SK-N-SH (cell line): ENCODE measurements at places on chromosomes 12 and 14.
A peak's percentile ranks its signal among the peaks of the same experiment; 100 is the strongest.

DNA sequence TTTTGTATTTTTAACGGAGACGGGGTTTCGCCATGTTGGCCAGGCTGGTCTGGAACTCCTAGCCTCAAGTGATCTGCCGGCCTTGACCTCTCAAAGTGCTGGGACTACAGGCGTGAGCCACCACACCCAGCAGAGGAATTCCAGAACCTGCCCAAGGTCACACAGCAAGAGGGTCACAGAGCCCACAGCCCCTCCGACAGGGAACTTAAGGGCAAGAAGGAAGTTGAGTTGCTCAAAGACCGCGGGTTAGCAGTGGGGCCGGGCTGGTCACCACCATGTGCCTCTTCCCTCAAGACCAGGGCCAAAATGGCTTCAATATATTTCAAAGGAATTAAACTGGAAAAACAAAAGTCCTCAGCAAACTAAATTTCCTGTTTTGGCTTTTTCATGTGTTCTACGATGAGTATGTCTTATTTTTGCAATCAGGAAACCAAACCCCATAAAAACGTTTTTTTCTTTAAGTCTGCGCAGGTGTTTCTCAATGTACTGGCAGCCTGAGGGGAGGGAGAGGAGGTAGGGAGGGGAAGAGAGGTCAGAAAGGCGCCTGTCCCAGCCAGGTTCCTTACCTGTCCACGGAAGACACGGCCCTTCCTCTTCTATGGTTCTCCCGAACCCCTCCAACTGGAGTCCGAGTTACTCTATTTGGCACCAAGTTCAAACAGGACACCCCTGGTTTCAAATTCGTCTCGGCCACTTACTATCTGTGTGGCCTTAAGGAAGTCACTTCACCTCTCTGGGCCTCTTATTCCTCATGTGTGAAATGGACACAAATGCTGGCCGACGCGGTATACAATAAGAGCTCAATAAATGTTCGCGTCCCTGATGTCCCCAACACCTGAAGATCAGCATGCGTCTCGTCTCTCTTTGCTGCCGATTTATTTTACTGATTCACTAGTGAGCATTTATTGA, 778 bp downstream of the SLC8B1 start:
- no peak overlapping the region for H3K27ac ChIP-seq
- peak overlapping the region; percentile 63 for H3K4me3 ChIP-seq
- H3K27me3 ChIP-seq: no peaks in the 10 kb centered on the region
- H3K36me3 ChIP-seq: no peaks in the 10 kb centered on the region; the same call in 1 of the 2 replicates
- no peaks in the 10 kb centered on the region for H3K4me1 ChIP-seq

DNA sequence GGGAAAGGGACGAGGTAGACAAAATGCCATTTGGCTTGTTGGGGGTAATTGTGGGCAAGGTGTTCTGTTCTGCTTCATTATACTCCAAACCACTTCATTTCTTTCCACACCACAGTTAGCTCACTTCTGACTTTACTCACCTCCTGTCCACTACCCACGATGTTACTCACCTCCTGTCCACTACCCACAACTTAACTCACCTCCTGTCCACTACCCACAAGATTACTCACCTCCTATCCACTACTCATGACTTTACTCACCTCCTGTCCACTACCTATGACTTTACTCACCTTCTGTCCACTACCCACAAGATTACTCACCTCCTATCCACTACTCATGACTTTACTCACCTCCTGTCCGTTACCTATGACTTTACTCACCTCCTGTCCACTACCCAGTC, 10.1 kb upstream of the TWF1 start:
- DNase-seq: no peak
- no peak overlapping the region for H3K4me3 ChIP-seq
- H3K27me3 ChIP-seq: no peaks in the 10 kb centered on the region; the same call in 1 of the 2 replicates
- no peak overlapping the region for H3K27ac ChIP-seq

GRCh38 chr12:78612190-78612589, 252.4 kb upstream of the SYT1 start:
- H3K4me1 ChIP-seq: no peaks in the 10 kb centered on the region
- no peak for DNase-seq
- no peaks in the 10 kb centered on the region for H3K27me3 ChIP-seq
- no peak overlapping the region for H3K4me3 ChIP-seq
- H3K27ac ChIP-seq: no peak overlapping the region

- no peak overlapping the region; the same call in 1 of the 2 replicates for H3K27ac ChIP-seq
- no peak for DNase-seq
- H3K4me1 ChIP-seq: no peaks in the 10 kb centered on the region
These were observed 16.6 kb downstream of the MAP3K12 start for GRCh38 chr12:53482626-53483168.

DNA sequence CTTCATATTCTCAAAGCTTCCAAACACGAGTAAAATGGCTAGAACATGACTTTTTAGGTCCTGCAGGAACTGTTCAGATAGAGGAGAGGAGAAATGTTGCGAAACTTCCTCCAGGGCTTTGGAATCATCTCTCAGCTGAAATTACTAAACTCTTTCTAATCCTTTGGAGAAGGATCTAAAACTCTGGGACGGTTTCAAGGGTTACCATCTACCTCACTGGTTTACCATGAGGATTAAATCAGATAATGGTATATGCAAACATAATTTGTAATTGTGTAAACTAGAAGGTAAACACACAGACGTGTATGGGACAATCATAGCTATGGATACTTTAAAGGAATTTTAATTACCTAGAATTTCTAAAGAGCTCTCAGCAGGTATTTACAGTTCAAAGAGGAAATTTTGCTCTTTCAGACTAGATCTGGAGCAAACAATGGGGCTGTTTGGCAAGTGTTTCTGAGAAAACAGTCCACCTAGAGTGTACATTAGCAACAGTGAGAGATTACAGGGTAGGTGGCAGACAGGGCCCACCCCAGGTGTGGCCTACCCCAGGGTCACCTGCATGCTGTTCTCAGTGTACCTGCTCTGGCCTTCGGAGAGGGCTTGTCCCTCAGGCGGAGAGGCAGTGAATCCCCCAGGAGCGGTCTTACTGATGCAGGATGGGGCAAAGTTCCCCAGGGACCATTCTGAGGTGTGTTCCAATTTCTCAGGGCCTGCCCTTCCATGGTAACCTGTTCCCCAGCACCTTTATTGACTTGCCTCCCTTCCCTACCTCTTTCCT, 124.7 kb upstream of the MAX start:
- no peaks in the 10 kb centered on the region for H3K27me3 ChIP-seq
- H3K4me1 ChIP-seq: peaks cover 17% of the 10 kb centered on the region; the same call in 1 of the 2 replicates
- H3K4me3 ChIP-seq: no peak overlapping the region
- DNase-seq: no peak

- H3K36me3 ChIP-seq: no peaks in the 10 kb centered on the region
- no peak overlapping the region for H3K4me3 ChIP-seq
- H3K27ac ChIP-seq: no peak overlapping the region
- H3K4me1 ChIP-seq: no peaks in the 10 kb centered on the region
These were observed 31.5 kb upstream of the NUAK1 start for GRCh38 chr12:106170285-106170684.

DNA sequence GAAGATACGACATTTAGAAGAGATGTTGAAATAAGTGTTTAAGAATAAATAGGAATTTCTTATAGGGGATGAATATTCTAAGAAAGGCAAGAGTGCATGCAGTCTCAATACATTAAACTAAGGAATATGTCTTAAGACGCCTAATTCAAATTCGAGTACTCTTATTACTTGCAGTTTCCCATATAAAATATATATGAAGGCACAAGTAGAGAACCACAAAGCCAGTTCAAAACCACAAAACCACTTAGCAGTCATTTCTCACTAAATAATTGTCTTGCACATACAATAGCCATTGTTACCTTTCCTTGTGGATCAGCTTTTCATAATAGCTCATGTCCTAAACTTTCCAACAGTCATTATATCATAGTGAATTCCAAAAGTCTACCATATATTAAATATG, 91.0 kb upstream of the MON2 start:
- no peak overlapping the region for H3K4me3 ChIP-seq
- H3K4me1 ChIP-seq: no peaks in the 10 kb centered on the region; the same call in 1 of the 2 replicates
- no peak for DNase-seq

DNA sequence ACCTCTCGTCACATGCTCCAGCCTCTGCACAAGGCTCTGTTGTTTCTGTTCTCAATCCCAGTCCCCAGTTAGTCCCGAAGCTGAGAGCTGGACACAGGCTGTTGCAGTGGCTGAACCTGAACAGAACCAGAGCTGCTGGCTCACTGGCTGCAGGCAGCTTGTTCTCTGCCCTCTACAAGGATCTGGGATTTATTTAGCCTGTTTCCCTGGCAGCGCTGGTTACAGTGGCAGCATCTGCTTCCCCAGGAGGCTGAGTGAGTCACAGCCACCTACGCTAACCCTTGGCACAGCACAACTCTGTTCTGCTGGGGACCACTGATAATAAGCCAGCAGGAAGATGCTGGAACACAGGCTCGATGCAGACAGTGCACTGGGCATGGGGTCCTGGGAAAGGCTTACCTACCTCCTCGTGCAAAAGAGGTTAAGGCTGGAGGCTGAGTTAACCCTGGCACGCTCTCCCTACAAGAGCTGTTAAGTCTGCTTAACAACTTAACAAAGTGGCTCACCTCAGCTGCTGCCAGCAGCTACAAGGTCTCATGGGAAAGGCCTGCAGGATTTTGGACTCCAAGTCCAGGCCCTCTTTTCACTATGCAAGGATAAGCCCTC, 299.6 kb downstream of the PCNX1 start:
- no peaks in the 10 kb centered on the region for H3K27me3 ChIP-seq
- no peak overlapping the region for H3K4me3 ChIP-seq
- H3K4me1 ChIP-seq: peaks cover 10% of the 10 kb centered on the region; the same call in 1 of the 2 replicates

DNA sequence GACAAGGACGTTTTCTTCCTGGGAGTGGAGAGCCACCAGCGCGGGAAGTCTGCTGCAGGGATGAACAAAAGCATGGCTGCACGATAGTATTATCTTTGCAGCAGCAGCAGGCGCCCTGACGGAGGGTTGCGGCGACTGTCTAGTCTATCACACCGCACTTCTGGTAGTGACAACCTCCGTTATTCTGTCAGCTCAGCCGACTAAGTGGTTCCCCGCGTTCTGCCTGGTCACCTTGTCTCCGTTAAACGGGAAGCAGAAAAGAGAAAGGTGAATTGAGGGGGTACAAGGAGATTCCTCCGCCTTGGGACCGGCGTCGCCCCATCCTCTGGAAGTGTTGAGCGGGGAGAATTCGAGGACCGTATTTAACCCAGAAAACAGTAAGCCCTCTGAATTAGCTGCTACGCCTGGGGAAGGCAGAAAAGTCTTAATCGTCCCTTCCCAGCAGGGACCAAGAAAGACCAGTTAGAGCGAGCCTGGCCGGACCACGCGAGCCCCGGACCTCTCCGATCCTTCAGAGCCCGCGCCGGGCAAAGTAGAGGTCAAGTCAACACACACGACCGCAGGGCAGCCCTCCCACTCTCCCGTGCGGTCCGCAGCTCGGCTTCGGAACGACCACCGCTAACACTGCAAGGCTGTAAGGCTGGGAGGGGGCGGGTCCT, 536 bp upstream of the DAAM1 start:
- no peaks in the 10 kb centered on the region for H3K36me3 ChIP-seq
- H3K27me3 ChIP-seq: no peaks in the 10 kb centered on the region
- H3K4me1 ChIP-seq: peaks cover 13% of the 10 kb centered on the region
- DNase-seq: peak; percentile 43
- peak overlapping the region; percentile 95 for H3K4me3 ChIP-seq
- H3K27ac ChIP-seq: peak overlapping the region; percentile 70

- H3K27ac ChIP-seq: no peak overlapping the region
- no peak overlapping the region for H3K4me3 ChIP-seq
- no peak for DNase-seq
These were observed 16.3 kb upstream of the RFLNA start for GRCh38 chr12:124278389-124279101.

- H3K27ac ChIP-seq: no peak overlapping the region
- H3K27me3 ChIP-seq: no peaks in the 10 kb centered on the region
- H3K36me3 ChIP-seq: no peaks in the 10 kb centered on the region
- DNase-seq: no peak
- H3K4me3 ChIP-seq: no peak overlapping the region
- H3K4me1 ChIP-seq: no peaks in the 10 kb centered on the region
These were observed 605.0 kb downstream of the FSCB start for GRCh38 chr14:43901911-43902673.

DNA sequence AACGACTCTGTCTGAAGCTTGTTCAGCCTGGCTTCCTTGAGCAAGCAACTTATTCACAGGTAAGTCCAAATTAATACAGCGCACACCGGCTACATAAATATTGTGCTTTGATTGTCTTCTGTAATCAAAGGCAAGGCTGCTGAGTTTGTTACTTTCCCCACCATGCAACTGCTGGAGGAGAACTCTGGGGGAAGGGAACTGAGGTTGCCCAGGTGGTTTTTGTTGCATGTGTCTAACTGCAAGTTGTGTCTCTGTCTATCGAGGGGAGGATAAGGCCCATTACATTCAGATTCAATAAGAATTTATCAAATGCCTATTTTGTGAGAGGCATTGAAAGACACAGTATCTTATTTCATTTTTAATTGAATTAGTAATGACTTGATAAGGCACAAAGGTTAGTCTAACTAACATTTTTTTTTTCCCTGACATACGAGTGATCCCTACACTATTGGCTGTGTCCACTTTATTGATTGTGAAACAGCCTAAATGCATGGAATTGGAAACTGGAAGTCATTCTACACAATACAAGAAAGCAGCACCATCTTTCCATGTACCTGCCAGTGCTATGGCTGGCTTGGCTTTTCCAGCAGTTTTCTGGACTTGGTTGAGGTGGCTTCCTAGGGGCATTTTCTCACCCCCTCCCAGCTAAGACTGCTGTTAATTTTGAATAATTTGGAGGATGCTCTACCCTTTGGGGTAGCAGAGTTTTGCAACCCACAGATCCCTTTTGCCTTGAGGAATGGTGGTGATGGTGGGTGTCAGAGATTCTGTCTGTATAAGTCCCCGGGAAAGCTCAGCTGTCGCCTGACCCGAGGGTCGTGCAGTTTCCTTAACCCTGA, 951 bp upstream of the CHST11 start:
- H3K4me1 ChIP-seq: 0 out of 2 replicates have a peak, but pooled peaks cover 5% of the 10 kb centered on the region
- no peaks in the 10 kb centered on the region for H3K36me3 ChIP-seq
- H3K27ac ChIP-seq: peak overlapping the region; percentile 55; the same call in 1 of the 2 replicates

DNA sequence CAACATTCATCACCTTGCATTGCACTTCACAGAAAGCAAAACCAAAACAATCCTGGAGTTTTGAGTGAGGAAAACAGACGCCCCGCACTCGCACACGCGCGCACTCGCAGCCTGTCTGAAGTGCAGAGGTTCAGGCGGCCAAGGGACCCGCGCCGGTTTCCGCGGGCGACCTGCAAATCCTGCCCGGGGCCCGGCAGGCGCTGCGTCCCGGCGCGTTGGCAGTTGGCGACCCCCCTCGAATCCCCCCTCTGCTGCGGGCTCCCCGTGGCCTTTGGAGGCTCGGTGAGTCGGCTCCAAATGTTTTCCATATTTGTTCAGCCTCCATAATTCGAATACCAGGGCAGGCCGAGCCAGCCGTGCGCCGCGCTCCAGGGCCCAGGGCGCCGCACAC, at the start of gene SSPN:
SSPN (plus strand) TSS at position 324 of the 391 bp plus-strand sequence. CDS start 100 bp downstream, outside the sequence.
- H3K4me1 ChIP-seq: peaks cover 9% of the 10 kb centered on the region; the same call in 1 of the 2 replicates
- peak within 1 kb of the TSS; percentile 73 for H3K27ac ChIP-seq
- peak within 1 kb of the TSS; percentile 57 for H3K4me3 ChIP-seq
